ENCODE measurements at places on chromosomes 1 and 21.
A peak's percentile ranks its signal among the peaks of the same experiment; 100 is the strongest.

GRCh38 chr1:3313576-3313950 lies 140.9 kb upstream of the ARHGEF16 start:
- peak; percentile 90 for DNase-seq

DNA sequence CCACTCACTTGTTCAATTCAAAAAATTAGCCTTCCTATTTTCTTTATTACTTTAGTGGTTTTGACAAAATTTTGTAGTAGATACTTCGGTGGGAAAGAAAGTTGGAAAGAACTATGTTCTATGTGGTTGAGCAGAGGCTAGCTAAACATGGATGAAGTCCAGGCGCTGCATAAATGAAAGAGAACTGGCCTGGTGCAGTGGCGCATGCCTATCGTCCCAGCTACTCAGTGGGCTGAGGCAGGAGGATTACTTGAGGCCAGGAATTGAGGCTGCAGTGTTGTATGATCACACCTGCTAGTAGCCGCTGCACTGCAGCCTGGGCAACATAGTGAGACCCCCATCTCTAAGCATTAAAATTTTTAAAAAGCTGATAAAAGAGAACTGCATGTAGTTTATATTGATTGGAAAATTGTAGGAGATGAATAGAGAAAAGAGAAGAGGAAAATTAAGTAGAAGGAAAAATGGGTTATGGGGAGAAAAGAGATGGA lies 21.0 kb downstream of the IFNAR1 start:
- no peak for DNase-seq

DNA sequence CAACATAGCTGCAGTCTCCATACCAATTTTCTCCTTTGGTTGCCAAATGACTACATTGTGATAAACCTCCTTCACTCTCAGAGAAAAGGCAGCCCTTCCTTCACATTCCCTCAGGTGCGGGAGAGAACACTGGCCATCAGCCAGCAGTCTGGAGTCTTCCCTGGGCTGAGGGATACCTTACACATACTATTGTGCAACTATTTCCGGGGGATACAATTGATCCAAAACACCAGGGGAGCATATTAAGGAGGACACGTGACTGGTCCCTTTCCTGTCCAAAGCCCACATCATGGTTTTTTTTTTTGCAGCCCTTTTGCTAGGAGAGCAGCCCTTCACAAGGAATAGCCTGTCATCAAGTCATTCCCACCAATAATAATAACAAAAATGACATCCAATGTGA lies 172.1 kb upstream of the ZRANB2 start:
- no peak for DNase-seq

DNA sequence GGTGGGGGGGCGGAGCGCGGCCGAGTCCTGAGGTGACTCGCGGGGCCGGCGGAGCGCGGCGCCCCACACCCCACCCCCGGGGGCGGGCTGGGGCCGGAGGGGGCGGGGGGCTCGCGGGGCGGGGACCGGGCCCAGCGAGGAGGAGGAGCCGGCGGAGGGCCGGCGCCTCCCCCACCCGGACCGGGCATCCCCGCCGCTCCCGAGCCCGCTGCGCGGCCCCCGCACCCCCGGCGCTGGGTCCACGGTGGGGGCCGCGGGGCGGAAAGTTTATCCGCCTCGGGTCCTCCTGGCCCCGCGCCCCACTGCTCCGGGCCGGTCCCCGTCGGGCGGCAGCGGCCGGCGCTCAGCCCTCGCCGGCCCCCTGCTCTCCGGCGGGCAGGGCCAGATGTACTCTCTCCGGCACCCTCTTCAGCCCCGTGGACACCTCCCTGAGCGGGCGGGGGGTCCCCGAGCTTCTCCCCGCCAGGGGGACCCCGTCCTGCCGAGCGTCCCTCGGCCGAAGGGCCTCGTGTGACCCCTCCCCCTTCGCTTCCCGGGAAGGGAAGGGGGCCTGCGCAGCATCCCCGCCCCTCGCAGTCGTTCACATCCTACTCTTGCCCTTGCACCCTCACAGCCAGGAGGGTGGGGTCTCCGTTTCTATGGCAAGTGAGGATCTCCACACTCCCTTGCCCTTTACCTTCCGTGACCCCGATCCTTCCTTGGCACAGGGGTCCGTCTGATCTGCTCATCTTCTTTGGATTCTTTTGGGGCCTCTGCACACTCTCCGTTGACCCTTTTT lies 663 bp downstream of the CAMTA1 start:
- no peak for DNase-seq

GRCh38 chr1:193417403-193417802 lies 231.0 kb upstream of the B3GALT2 start:
- DNase-seq, result peak; percentile 40

DNA sequence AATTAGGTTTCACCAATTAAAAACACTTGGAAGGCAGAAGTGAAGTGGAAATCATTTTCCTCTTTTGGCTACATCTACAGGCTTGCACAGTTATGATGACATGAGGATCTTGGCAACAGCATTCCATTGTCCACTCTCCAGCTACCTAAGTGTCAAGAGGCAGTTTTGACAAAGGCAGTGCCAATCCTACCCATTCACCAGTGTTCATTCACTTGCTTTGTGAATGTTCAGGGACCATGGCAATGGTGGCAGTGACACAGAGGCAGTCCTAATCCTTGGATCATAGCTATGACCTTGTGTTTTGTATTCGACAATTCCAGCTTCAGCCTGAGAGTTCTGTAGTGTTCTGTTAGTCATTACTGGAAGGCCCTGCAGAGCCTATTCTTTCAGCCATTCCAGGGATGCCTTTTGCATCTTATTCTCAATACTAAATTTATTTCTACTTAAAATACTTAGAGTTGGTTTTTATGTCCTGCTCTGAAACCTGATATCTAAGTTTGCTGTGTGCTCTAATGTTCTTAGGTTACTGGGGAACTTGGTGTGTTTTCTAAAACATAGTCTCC lies 36.7 kb downstream of the CRB1 start:
- DNase-seq, result no peak

GRCh38 chr1:245398180-245398579 lies 243.4 kb downstream of the KIF26B start:
- no peak for DNase-seq

- no peak for DNase-seq
These were observed 160.5 kb upstream of the PDE4B start for GRCh38 chr1:65632235-65632634.

DNA sequence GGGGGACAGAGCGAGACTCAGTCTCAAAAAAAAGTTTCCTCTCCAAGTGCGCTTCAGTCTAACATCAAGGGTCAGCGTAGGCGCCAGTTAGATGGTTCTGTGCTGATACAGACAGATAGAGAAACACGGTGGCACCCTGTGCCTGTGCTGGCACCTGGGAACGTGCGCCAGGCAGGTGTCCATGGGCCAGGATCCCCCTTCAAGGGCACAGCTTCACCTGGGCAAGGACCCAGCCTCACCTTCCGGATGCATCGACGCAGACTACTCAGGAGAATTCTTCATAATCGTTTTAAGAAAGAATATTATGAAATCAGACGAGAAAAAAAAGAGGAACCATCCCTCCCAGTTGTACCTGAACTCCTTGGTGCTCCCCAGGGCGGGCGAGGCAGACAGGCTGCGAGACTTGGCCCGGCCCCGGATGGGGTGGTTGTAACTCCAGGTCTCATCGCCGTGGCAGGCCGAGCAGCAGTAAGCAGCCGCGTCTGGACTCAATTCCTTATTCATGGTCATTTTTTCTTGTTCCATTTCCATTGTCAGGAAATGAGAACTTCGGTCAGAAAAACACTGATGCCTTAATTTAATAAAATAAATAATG lies 13.3 kb downstream of the NADK start:
- DNase-seq, result no peak

- no peak for DNase-seq
These were observed 68.0 kb downstream of the ADAMTS1 start for GRCh38 chr21:26777166-26777565.

DNA sequence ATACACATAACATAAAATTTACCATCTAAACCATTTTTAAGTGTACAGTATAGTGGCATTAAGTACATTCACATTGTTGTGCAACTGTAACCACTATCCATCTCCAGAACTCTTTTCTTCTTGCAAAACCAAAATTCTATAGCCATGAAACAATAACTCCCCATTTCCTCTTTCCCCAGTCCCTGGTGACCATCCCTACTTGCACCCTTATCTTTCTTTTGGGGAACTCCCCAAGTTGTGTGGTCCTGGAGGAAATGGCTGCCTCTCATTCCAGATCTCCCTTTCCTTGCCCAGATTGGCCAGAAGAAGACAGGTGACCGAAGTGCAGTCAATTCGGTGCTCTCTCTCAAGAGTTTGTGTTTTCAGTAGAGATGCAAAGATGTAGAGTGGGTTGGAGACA lies 389.6 kb upstream of the C1orf87 start:
- DNase-seq, result no peak

GRCh38 chr1:226128487-226129075 lies 58.0 kb downstream of the ACBD3 start:
- DNase-seq, result peak; percentile 25

- no peak for DNase-seq
These were observed 32.4 kb downstream of the KIF1B start for GRCh38 chr1:10242811-10243210.

DNA sequence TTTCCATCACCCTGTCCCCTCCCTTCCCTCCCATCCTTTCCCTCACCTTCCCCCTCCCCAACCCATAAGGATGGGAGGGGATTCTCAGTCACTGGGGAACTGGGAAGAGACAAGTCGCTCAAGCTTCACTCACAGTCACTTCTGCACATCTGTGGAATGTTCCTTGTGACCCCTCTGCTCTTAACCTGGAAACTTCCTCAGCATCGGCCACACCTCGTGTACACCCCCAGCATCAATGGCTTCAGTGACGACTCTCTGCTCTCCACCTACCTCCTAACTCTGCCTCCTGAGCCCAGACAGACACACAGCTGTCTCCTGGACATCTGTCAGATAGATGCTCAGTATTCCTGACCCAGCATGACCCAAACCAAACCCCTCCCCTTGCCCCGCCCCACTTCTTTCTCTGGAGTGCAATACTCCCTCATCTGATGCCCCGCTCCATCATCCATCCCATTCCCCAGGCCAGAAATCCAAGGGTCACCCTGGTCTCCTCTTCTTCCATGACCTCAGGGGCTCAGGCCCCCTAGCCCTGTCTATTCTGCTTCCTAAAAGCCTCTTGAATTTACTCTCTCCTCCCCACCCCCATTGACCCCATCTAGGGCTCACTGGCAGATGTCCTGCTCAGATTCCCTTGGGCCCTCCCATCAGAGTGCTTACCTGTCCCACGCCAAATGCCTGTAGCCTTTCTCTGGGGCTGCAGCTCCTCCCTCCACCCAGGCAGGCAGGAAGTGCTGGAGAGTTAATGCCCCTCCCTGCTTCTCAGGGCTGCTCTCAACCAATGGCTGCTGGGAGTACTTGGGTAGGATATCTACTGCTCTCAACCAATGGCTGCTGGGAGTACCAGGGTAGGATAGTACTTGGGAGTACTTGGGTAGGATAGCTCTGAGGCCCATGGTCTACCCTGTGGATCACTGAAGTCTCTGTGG lies 83.1 kb upstream of the CSF3R start:
- no peak for DNase-seq

DNA sequence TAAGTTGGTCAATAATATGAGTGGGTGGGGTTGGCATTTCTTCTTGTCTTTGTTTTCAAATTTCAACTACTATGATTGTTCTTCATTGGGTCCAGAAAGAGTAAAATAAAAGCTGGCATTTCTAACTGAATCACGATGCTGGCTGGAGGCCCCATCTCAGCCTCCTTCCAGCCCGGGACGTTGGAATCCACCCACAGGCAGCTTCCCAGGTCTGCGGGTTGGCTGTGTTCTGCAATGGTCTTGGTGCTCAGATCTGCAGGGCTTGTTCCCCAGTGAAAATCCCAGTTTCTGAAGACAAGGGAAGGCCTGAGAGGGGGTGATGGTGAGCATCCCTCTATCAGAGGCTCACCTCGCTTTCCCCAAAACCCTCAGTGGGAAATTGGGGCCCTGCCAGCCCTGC lies 54.7 kb upstream of the ARHGEF16 start:
- no peak for DNase-seq

- no peak for DNase-seq
These were observed 16.0 kb downstream of the TNFSF4 start for GRCh38 chr1:173191011-173191705.

GRCh38 chr21:38032082-38032801 lies 116.0 kb upstream of the KCNJ6 start:
- DNase-seq, result no peak

- DNase-seq, result no peak
These were observed 11.0 kb downstream of the ICMT start for GRCh38 chr1:6224718-6225117.

- no peak for DNase-seq
These were observed 5.7 kb downstream of the NTRK1 start for GRCh38 chr1:156866249-156866909.

- peak; percentile 64 for DNase-seq
These were observed 140.6 kb downstream of the RUNX1 start for GRCh38 chr21:34908419-34909055.

DNA sequence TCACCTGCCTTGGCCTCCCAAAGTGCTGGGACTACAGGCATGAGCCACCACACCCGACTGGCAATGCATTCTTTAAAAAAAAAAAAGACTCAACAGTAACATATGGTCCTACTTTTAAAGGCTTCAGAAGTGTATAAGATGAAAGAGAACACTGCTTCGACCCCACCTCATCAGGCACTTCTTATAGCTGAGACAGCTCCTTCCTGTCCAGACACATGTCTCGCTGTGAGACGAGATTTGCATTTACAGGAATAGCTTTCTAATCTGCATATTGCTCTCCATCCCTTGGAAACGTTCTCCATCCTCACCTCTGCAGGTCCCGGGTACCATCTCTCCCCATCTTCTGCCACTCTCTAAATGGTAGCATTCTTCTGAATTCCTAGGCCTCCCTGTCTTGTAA lies 6.7 kb downstream of the AZIN2 start:
- no peak for DNase-seq

DNA sequence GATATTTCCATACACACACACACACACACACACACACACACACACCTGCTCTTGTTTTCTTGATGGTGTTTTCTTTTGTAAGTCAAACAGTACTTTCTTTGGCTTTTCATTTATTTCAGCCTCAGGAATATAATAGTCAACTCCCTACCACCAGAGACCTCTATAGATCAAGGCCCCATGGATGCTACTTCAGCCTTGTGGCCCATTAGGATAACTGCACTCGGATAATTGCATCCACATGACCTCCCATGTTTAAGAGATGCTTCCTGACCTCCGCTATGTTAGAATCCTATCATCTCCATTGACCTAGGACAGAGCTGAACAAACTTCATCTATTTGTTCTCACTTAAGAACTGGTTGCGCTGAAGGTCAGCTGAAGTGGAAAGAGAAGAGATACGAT lies 1094.0 kb upstream of the B3GALT2 start:
- no peak for DNase-seq

DNA sequence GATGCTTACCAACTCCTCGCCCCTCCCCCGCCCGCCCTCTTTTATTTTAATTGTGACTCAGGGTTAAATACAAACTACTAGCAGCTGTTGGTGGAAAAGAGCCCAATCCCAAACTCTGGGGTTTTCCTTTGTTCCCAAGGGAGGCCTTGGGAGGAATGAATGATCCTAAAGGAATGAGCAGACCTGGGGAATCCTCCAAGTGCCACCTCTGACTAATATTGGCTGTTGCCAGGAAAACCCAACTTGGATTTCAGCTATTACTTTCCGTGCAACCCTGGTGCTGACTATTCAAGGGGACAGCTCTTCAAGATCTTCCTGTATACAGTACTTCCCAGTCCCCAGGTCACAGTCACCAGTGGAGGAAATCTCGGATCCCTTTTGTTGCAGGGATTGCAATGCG lies 1.3 kb upstream of the S100A10 start:
- peak; percentile 100 for DNase-seq

- peak; percentile 9 for DNase-seq
These were observed 290.8 kb downstream of the LRRC7 start for GRCh38 chr1:69858534-69858933.
